Jurkat, Clone E6-1 (cell line): ENCODE measurements at places on chromosomes 4 and X.

- no peak for DNase-seq
These were observed 135.1 kb upstream of the PACRGL start for GRCh38 chr4:20565075-20565721.

DNA sequence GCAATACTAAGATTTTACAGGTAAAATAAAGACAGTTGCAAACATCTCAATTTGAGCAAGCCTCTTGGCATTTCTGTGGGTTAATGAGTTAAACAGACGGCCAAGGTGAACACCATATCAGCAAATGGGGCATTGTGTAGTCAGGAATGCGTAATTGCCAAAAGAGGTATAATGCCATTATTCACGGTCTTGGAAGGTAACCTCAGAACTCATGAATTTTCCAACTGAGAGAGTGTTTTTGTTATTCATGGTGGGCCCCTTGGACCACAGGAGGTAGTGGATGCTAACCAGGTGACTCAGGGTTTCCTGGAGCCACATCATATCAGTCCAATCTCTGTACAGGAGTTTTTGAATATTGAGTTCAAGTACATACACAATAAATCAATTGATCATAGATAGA, 368.0 kb upstream of the TECRL start:
- no peak for DNase-seq

DNA sequence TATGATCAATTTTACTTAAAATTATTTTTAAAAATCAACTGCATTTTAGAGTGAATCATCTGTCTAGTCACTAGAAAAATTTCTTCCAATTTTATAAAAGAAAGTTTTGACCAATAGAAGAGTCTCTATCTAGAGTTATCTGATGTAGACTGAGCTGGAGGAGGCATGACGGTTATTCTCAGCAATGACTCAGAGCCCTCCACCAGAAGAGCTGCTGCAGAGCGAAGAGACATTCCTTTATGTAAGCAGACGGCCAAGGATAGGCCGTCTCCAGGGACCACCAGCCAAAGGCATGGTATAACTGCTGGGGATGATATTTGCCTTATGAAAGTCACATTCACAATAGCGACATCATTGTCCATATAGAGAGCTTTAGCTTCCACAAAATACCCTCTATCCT, 23.0 kb downstream of the LDB2 start:
- DNase-seq = no peak

GRCh38 chr4:37434469-37434868, 189.9 kb downstream of the NWD2 start:
- no peak for DNase-seq

DNA sequence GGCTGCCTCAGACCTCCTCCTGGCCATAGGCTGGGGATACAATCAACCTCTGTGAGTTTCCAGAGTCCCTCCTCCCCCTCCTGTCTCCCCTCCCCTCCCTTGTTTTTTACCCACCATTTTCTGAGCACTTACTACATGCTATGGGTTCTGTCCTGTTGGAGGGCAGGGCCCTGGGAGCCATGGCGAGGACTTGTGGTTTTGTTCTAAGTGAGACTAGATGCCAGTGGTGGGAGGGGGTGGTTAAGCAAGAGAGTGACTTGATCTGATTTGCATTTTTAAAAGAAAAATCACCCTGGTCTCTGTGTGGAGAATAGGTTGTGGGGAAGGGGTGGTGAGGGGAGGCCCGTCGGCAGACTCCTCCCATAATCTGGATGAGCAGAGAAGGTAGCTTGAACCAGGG, 39.5 kb downstream of the EFNB1 start:
- DNase-seq = no peak

DNA sequence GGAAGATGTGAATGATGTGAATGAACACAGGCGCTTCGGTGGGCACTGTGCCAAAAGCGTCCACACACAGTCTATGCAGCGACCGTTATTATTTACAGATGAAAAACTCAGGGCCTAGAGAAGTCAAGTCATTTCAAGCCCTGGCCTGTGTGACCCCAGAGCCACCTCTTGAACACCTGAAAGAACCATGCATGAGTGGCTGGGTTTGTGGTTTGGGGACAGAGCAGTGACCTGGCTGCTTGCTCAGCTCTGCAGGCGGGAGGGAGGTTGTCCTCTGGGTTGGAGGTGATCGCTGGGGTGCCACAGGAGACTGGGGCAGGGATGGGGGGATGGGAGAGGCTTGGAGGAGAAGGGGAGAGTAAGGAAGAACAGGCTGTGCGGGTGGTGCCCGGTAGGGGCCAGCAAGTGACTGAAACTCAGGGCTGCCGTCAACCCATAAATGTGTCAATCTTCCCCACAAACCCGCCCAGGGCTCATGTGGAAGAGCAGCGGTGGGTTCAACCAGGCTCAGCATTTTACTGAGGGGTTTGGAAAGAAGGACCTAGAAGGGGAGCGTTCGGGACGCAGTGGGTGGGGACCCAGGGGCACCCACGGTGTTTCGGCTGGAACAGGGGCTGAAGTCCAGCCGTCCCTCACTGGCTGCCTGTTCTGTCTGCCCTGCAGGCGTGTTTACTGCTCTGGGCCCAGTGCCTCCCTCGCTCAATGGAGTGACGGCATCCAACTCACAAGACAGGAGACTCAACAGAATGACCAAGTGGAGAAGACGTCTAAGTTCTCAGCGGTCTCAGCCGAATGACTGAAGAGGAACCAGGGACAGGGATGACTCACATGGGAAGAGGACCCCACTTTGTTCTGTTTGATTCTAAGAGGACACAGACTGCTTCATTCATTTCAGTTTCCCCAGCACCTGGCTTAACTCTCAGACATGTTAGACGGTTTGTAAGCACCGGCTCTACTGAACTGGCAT, 167.8 kb downstream of the AFAP1 start:
- DNase-seq = no peak

DNA sequence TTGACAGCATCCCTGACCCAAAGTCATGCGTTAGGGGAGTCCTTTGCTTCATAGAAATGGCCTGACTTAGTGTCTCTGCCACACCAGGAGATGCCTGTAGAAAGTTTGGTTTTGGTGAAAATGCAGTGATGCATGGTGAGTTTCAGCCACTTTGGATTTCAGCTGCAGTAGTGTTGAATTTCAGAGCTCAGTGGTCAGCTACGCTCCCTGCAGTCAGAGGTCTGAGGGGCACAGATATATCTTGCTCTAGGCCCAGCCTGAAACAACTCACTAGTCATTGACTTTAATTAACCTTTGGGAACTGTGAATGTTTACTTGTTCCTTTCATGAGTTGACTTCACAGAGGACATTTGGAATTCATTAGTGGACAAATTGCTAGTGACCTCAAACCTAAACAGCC, 17.5 kb downstream of the RBMX2 start:
- no peak for DNase-seq

DNA sequence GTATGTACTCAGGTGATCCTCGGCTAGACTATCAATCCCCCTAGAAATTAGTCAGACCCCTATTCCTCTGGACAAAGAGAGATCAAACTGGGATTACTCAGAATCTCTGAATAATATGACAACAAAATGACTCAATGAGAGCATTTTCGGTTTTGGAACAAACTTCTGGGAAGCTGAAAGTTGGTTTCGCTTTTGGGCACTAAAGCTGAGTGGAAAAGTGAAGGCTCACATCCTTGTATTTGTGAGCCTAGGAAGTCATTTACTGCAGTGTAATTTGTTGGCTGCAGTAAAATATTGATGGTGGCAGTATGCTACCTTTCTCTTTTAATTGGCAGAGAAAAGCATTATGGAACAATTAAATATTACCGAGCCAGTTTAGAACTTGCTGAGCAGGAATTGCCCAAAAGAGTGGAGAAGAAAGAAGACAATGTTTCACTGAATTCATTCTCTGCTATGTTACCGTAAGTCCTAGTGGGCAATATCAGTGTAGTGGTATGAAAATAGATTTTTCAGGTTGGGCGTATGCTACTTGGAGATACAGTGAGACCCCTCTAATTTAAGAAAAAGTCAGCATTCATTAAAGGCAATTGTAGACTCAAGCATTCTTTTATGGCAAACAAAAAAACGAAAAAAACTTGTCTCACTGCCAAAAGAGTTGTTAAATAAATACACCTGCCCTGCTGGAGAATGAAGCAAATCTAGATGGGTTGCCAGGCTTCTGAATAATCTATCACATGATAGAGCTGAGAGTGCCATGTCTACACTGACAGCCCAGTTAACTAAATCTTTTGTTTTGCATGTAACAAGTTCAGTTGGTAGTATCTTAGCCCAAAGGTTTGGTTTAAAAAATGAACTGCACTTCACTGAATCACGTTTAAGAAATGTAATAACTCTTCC, 69.6 kb downstream of the AGTR2 start:
- no peak for DNase-seq

- no peak for DNase-seq
These were observed 115.7 kb upstream of the LSM6 start for GRCh38 chr4:146059865-146060264.
